ENCODE measurements at places on chromosomes 3 and 15.

- no peak for DNase-seq
Measured at GRCh38 chr15:98596131-98596530, 52.2 kb upstream of the IGF1R start.

- no peak for DNase-seq
Measured at GRCh38 chr3:186067360-186068242, 41.3 kb downstream of the ETV5 start.

GRCh38 chr15:66489179-66489791 lies 8.3 kb downstream of the SNAPC5 start:
- DNase-seq = peak; percentile 6

- no peak for DNase-seq
Measured at GRCh38 chr3:21056293-21056692, 694.7 kb downstream of the ZNF385D start.

GRCh38 chr3:23959135-23959900 lies 14.2 kb downstream of the NR1D2 start:
- DNase-seq = peak; percentile 66

DNA sequence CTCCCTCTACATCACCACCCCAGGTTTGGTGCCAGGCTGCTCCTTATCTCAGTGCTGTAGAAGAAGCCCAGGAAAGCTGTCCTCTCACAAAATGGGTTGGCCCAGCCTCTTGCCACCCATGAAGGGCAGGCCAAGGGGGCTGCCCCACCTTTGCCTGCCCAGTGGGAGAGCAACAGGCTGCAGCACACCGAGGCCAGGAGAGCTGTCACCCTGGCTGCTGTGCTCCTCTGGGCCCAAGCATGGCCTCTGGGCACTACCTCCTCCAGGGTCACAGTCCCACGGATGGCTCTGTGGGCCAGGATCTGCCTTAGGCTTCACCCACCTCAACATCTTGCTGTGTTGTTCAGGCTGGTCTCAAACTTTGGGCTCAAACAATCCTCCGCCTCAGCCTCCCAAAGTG lies 6.4 kb upstream of the STAB1 start:
- no peak for DNase-seq

- no peak for DNase-seq
Measured at GRCh38 chr3:132254076-132254755, 63.0 kb upstream of the ACP3 start.

- no peak for DNase-seq
Measured at GRCh38 chr3:9817436-9817835, 7.4 kb downstream of the TTLL3 start.

DNA sequence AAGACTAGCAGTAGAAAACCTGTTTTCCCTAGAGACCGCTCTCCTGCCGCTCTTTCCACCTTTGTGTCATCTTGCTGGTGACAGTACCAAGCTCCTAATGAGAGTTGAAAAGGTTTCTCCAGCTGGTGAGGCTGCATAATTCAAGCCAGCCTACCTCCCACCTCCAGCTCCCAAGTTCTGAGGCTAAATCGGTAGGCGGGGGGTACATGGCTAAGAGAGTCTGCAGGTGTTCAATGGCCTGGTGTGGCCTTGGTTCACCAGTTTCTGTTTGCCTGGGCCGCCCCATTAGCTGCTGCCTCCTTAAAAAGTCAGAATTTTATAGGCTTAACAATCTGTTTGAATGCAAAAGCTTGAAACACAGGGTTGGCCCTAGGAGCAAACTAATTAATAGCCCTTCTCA lies 262.8 kb downstream of the SLCO3A1 start:
- no peak for DNase-seq

- DNase-seq = no peak
Measured at GRCh38 chr3:42371776-42372175, 38.6 kb downstream of the LYZL4 start.

DNA sequence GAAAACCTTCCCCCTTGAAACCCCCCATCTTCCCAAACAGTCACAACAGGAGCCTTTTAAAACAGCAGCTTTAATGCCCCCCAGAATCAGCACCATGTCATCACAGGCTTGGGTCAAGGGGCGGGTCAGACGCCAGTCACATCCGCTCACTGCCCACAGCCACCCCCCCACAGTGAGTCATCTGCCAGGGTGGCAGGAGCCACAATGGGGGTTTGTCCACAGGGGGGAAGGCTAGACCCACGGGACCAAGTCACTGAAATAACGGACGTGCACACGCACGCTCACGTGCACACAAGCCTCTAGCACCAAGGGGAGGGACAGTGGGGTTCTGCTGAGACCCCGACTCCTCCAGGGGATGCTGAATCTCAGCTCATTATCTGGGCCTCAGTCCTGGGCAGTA lies 441 bp upstream of the UCN2 start:
- peak; percentile 78 for DNase-seq

DNA sequence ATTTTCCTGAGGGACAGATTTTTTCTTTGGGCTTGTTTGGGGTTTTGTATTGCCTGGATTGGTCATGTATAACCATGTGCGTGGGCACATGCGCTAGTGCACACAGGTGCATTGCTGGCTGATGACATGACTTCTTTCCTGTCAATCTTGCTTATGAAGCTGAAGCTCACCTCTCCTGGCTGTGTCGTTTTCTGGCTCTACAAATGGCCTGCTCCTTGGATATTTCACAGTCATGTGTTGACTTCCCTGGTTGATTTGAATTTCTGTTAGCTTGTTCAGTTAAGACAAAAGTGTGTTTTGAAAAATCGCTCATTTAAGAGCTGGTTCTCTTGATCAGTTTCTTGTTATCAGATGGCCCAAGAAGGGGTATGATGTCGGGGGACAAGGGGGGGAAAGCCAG lies 11.5 kb downstream of the PTPRG start:
- no peak for DNase-seq

- no peak for DNase-seq
Measured at GRCh38 chr3:128426128-128426921, 40.4 kb downstream of the DNAJB8 start.

DNA sequence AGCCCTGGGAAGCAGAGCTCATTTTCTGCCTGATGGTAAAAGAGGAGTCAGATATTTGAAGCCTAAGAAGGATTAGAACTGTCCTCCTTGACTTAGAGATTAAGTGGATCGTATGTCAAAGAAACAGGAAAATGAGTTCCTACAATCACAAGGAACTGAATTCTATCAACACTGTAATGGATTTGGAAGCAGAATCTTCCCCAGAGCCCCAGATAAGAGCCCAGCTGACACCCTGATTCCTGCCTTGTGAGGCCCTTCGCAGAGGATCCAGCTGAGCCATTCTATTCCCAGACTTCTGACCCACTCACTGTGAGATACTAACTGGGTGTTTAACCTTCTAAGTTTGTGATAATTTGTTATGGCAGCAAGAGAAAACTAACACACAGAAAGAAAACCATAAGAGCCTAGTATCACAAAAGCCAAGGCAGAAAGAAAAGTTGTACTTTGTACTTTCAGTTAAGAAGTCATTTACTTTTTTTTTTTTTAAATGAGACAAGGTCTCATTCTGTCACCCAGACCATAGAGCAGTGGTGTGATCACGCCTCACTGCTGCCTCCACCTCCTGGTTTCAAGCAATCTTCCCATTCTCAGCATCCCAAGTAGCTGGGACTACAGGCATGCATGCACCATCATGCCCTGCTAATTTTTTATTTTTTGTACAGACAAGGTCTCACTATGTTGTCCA lies 61.1 kb upstream of the ZBTB20 start:
- DNase-seq = no peak

DNA sequence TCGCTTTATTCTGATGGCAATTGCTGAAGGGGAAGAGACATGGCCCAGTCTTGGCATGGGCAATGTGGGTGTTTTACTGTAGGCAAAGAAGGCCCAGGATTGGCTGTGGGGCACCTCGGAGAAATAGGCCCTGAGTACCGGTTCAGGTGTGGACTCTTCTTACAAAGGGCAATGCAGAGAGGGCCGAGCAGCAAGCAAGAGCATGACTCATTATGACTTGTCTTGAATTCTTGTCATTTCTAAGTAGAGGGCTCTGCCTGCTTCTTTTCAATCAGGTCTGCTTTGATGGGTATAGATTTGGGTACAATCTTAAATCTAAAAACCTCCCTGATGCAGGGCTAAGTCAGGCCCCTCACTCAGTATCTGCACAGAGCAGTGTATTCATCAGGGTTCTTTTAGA lies 14.8 kb upstream of the BUB1B start:
- DNase-seq = no peak

- no peak for DNase-seq
Measured at GRCh38 chr3:42979044-42979972, at the start of gene GASK1A. TSS of gene GASK1A (plus strand) at chr3:42979311. CDS start at chr3:42979643, 332 bp downstream.

DNA sequence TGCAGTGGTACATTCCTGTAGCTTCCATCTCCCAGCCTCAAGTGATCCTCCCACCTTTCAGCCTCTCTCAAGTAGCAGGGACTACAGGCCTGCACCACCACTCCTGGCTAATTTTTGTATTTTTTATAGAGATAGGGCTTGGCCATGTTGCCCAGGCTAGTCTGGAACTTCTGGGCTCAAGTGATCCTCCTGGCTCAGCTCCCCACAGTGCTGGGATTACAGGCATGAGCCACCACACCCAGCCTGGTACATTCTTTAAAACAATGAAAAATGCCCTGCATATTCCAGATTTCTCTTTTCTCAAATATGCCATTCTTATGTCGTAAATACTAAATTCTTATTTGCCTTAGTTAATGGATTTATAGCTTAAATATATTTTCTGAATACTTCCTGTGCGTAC lies 581.4 kb downstream of the MECOM start:
- DNase-seq = peak; percentile 64

DNA sequence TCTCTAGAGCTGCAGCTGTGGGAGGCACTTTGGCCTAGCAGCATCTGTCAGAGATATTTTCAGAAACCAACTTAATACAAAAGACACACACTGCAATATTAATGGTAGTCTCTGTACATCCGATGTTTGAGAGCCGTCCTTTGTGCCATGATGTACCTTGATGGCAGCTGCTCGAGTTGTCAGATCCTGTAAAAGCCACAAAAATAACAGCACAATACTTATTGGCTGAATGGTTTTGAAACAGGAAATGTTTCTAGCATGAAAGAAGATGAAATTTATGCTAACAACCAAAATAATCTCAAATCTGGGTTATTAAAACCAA lies 445.5 kb upstream of the TBL1XR1 start:
- DNase-seq = no peak

DNA sequence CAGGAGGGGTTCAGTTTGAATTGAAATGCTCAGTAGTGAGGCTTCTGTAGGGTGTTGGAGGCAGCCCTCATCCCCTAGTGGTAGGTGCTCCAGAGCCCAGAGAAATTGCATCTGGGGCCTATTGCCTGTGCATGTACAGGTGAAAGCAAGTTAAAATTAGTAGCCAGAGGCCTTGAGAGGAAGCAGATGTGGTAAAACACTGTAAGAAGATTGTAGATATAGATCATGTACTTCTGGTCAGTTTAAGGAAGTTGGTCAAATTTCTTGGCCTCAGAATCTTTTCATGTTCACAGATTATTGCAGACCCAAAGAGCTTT lies 34.6 kb downstream of the IGSF10 start:
- no peak for DNase-seq
